ENCODE measurements at places on chromosomes 1 and 21.

GRCh38 chr1:219189952-219190351 lies 16.3 kb downstream of the LYPLAL1 start:
- no peak for DNase-seq

DNA sequence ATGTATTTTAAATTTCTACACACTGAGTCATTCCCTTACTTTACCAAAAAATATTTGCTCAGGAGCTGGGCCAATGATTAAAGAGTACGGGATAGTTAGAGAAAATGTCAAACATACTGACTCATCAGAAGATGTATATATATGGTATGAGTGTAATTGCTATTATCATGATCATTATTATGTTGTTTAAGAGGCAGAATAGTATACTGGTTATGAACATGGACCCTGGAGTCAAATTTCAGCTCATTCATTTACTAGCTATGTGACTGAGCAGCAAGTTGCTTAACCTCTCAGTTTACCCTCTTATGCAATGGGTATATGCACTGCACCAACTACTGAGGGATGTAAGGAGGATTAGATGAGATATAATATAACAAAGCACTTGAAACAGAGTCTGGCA lies 41.2 kb upstream of the USH2A start:
- no peak for DNase-seq

- no peak for DNase-seq
These were observed 346.7 kb downstream of the USP25 start for GRCh38 chr21:16076465-16076864.

GRCh38 chr21:42037516-42037915 lies 27.4 kb upstream of the ZBTB21 start:
- no peak for DNase-seq

Measured in stimulated activated CD4-positive, alpha-beta T cell treated with anti-CD3 and anti-CD28 coated beads, TNF-alpha, amount 100 ng/mL, for 1 hour (primary cell).